ENCODE measurements at places on chromosomes 2 and 18.

DNA sequence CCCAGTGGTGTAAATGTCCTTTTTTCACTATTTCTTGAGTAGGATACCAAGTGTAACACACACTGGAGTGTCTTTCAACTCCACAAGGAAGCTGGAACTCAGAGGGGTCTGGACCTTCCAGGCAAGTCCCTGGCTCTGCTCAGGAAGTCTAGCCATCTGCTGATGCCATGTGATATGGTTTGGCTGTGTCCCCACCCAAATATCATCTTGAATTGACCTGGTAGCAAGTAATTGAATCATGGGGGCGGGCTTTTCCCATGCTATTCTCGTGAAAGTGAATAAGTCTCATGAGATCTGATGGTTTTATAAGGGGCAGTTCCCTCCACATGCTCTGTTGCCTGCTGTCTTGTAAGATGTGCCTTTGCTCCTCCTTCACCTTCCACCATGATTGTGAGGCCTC lies 99.4 kb upstream of the CDC42EP3 start:
- DNase-seq, result no peak

- DNase-seq, result no peak
These were observed 49.0 kb upstream of the HAAO start for GRCh38 chr2:42841344-42841743.

DNA sequence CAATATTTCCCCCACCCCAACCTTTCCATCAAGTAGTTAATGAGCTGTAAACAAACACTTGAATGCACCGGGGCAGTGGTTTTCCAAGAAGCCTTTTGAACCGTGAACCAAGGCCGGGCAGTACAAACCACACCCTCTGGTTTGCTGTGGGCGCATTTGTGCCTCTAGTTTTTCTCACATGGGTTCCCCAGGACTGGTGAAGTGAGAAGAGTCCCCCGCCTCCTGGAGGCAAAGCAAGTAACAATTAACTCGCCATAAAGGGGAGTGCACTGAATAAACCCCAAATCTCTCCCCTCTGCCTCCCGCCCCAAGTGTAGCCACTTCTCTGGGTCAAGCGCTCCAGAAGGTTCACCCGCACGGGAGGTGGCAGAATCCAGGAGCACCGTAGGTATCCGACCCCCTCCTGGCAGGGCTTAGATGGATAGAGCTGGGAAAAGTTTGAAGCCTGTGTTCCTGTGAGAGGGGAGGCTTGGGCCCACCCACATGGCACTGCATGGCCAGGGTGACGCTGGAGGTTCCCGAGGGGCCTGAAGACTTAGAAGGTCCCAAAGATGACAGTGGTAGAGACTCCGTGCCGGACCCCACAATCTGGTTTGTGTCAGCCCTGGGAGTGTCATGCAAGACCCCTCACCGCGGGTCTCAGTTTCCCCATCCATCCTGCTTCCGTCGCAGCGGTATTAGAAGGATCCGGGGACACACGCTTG lies 182.2 kb downstream of the SMAD2 start:
- DNase-seq, result no peak

GRCh38 chr2:150230004-150230403 lies 257.5 kb downstream of the RND3 start:
- DNase-seq, result no peak

DNA sequence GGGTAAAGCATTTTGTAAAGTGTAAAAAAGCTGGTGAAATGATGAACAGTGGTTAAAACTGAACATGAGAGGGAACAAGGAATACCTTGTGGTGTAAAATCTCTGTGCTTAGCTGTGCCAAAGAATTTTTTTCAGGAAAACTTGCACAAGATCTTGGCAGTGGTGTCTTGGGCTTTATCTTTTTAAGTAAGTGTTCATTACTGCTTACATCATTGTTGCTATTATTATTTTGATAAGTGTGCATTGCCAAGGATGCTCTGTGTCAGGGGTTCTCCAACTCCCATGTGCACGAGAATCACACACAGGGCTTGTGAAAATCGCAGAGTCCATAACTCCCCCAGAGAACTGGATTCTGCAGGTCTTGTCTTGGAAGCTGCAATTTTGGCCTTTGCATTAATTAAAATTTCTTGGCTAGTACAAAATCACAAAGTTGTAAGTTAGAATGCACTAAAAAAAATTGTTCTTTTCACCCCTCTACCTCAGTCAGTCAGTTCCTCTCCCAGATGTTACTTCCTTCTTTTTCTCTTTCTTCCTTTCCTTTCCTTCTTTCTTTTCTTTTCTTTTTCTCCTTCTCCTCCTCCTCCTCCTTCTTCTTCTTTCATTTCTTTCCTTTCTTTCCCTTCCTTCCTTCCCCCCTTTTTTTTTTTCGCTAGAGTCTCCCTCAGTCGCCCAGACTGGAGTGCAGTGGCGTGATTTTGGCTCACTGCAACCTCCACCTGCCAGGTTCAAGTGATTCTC lies 37.8 kb downstream of the GATA6 start:
- DNase-seq, result peak; percentile 63

DNA sequence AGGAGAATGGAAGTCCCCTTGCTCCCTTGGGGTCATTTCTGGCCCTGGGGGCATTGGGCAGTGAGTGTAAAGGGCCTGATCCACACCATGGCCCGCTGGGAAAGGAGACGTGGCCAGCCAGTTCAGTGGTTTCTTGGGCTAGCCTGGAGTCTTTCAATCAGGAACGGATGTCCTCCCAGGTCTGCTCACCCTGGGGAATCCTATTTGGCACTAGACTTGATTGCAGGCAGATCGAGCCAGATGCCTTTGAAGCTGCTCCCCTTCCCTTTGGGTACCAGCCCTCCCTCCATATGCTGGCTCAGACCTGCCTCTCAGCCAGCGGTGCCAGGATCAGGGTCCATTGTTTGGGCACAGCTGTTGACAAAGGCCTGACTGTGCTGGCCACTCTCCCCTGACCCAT lies 11.0 kb downstream of the FBLN7 start:
- no peak for DNase-seq

GRCh38 chr2:146388757-146389156 lies 1456.1 kb upstream of the ACVR2A start:
- no peak for DNase-seq

- peak; percentile 73 for DNase-seq
These were observed 11.4 kb downstream of the SNED1 start for GRCh38 chr2:241009601-241010530.

DNA sequence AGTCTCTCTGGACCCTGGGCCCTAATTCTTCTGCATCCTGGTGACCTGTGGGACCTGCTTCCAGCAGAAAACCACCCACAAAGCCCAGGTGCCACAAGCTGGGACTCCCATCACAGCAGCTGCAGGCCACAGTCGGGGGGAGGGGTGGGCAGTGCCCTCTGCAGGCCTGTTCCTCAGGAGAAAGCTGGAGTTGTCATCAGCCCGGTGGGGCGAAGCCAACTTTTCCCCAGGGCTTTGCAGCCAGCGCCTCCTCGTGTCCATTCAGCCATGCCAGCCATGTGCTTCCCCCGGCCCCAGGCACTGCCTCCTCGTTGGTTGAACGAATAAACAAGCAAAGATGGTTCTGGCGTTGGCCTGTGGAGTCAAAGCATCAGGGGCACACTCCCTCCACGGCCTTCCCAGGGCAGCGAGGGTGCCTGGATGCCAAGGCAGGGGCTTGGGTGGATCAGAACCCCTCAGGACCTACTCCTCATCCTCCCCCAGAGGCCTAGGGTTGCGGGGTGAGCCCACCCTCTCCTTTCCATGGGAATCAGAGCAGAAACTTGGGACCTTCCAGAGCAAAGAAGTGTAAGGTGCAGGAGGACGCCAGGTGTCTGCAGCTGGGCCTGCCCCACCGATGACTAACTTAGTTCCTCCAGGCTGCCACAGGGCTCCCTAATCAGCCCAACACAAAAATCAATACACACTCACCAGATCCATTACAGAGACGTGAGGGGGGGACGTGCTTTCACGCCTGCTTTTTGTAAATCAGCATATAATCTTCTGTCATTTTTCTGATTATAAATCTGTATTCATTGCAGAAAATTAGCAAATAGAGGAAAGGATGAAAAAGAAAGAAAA lies 75.7 kb upstream of the RAB6C start:
- DNase-seq, result no peak

GRCh38 chr2:16090650-16091575 lies 150.6 kb downstream of the MYCN start:
- DNase-seq, result no peak

DNA sequence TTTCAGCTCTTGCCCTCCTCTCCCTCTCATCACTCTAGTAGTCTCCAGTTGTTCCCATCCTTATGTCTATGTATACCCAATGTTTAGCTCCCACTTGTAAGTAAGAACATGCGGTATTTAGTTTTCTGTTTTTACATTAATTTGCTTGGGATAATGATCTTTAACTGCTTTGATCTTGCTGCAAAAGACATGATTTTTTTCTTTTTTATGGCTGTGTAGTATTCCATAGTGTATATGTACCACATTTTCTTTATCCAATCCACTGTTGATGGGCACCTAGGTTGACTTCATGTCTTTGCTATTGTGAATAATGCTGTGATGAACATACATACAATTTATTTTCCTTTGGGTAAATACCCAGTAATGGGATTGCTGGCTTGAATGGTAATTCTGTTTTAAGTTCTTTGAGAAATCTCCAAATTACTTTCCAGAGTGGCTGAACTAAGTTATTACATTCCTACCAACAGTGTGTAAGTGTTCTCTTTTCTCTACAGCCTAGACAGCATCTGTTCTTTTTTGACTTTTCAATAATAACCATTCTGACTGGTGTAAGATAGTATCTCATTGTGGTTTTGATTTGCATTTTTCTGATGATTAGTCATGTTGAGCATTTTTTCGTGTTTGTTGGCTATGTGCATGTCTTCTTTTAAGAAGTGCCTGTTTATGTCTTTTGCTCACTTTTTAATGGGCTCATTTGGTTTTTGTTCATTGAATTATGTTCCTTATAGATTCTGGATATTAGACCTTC lies 179.6 kb upstream of the SLC39A10 start:
- no peak for DNase-seq

GRCh38 chr2:170377500-170378207 lies 199.7 kb downstream of the MYO3B start:
- no peak for DNase-seq

DNA sequence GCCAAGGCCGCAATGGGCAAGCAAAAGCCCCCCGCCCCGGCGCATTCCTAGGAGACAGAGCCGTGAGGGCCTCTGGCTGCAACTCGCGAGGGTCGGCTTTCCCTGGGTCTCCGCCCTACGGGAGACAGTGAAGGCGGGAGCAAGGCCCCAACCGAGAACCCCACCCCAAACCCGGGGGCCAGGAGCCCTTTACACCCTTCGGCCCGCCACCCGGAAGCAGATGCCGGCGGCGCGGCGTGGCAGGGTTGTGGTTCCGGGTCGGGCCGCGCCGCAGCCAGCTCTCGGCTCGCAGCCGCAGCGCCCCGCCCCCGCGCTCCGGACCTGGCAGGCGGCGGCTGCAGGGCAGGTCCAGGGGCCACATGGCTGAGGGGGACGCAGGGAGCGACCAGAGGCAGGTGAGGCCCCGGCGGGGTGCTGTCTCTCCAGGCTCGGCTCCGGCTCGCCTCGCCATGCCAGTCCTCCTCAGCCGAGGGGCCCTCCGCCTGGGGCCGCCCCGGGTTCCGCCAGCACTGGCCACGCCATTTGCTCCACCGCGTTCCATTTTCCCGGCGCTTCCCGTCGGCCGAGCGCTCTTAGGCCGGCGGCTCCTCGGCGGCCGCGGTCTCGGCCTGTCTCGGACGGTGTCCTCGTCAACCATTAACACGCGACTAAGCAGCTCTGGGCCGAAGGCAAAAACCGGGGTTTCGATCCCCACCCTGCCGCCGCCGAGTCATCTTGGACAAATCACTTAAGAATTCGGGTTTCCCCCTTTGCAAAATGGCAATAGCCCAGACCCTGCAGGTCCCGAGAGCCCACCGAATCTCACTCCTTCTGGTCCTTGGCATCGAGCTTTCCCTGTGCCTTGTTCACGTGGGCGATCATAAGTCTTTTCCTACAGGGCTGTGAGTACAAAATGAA lies at the start of gene IMPACT:
Gene IMPACT (plus strand): TSS at position 273 of the 897 bp plus-strand sequence. CDS start 87 bp downstream, at position 360.
- peak; percentile 85 for DNase-seq

GRCh38 chr2:229445501-229446211 lies 174.6 kb upstream of the PID1 start:
- no peak for DNase-seq

- no peak for DNase-seq
These were observed 326.4 kb downstream of the EIPR1 start for GRCh38 chr2:3051266-3051665.

GRCh38 chr2:183998797-183999190 lies 599.5 kb upstream of the ZNF804A start:
- DNase-seq, result no peak
